ENCODE measurements at places on chromosomes 6 and 20.

DNA sequence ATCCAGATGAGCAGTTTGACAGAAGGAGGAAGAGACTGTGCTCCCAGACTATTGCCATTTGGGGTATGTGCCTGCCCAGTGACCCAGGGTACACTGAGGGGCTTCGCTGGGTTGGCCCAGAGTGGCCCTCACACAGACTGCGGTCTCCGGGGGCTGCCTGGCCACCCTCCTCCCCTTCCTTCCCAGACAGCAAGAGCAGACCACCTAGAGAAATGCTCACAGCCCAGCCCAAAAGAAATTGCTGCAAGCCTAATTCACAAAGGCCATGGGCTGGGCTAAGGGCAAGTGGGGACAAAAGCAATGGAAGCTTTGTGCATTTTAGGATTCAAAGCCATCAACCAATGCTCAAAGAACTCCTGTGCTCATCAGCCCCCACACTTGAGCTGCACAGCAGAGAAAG lies 277.6 kb downstream of the CDC5L start:
- DNase-seq: no peak

GRCh38 chr6:92922216-92922806 lies 497.0 kb downstream of the EPHA7 start:
- DNase-seq: no peak

DNA sequence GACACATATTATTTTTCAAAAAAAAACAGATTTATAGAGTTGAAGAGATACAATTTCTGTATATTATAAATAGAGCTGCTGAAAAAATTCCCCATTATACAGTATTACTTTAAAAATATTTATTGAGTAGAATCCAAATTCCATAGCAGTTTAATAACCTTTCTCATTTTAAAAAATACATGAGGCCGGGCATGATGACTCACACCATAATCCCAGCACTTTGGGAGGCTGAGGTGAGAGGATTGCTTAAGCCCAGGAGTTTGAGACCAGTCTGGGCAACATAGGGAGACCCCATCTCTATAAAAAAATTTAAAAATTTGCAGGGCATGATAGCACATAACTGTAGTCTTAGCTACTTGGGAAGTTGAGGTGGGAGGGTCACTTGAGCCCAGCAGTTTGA lies 13.0 kb downstream of the ATRN start:
- no peak for DNase-seq

DNA sequence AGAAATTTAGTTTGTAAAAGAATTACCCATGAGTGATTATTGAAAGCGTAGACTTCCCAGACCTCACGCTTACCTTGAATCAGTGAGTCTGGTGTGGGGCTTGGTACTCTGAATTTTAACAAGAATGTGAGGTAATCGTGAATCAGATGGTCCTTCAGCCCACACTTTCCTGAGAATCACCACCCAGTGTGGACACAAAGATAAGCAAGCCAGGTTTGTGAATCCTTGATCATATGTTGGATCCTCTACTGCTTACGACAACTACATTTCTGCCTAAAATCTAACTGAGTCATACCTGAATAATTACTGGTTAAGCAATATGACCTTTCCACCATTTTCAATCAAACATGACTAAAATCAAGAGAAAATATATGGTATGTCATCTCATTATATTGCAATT lies 589.3 kb downstream of the TFAP2A start:
- DNase-seq: no peak

DNA sequence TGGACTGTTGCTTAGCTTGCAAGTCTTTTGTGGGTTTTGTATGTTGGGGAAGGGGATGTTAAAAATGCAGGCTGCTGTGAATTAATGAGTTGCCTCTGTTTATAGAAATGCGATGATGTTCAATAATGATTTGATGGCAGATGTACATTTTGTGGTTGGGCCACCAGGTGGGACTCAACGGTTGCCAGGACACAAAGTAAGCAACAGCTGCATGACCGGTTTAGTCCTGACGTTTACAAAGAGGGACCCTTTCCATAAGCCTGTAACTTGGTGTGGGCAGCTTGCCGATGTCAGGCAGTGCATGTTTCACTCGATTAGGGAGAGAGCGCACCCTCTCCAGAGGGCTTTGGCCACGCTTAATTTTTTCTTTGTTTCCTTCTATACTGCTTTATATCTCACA lies 1.3 kb downstream of the BTBD3 start:
- DNase-seq: no peak

Data from stimulated activated CD4-positive, alpha-beta T cell treated with anti-CD3 and anti-CD28 coated beads, Interleukin-1b, Interleukin-23, amount 100 ng/mL, for 1 hour (primary cell).